GDM1 (cell line): ENCODE measurements at places on chromosomes 4 and X.

GRCh38 chr4:150387981-150388380 is 194.0 kb upstream of the MAB21L2 start:
- no peak for DNase-seq

- no peak for DNase-seq
Observed at GRCh38 chr4:1871471-1872021, 353 bp downstream of the NSD2 start.

GRCh38 chr4:151574968-151575367 is 166.0 kb downstream of the FHIP1A start:
- no peak for DNase-seq

DNA sequence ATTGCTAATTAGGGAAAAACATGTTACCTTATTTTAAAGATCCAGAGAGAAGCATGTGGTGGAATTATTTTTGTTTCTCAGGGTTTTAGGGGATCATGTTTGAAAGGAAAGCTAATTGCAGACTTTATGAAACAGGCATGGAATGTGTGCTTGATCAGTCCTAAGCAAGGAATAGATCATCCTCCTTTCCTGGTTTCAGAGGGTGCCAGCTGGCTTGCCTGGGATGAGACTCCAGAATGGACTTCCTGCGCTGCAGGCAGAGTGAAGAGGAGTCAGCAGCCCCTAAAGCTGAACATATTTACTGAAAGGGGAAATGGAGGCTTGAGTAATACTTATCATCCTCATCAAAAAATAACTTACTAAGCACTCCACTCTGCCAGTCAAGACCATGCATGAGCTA is 13.3 kb downstream of the FGF5 start:
- no peak for DNase-seq
